ENCODE measurements at places on chromosomes 2 and 18.

DNA sequence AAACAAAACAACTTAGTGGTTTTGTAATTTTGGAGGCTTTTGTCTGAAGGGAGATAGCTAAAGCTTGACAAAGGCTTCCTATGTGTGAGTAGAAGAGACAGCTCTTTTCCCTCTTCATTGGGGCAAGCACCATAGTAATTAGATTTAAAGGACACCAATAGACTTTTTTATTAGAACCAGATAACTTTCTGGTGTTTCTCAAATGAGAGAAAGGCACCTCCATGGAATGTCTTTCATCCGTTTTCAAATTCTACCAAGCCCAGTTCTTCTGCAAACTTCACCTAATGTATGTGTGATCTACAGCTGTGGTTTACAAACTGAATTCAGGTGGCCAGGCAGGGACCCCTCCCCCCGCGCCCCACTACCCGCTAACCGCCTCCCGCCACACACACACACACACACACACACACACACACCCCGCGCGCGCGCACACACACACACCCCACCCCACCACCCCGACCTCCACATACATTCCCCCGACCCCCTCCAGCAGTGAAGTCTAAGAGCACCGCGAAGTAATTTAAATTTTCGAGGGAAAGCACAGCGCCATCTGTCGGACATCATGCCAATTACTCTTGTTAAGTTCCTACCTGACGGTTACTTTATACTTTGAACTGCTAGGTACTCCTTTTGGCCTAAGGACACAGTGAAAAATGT is 31.6 kb upstream of the PPP1R1C start:
- DNase-seq = peak; percentile 60

GRCh38 chr2:28736034-28736433 is 15.6 kb upstream of the PPP1CB start:
- no peak for DNase-seq

DNA sequence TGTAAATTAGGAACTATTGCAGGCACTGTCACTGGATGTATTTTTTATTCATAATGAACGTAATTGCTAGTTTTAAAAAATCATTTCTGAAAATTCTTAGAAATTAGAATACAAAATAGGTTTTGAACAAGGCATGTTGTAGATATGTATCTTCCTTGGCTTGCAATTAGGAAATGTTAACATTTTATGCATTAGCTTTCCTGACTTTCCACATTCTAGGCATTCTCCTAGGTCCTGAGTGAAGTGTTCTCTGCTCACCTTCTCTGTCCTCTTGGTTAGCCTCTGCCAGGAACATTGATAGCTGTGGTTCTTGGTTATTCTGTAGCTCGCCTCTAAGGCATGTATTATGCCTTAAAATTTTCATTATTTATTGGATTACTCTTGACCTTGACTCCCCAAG is 130.3 kb downstream of the FHOD3 start:
- DNase-seq = no peak

- no peak for DNase-seq
Measured at GRCh38 chr18:24975496-24976372, 376.2 kb downstream of the ZNF521 start.

- DNase-seq = no peak
Measured at GRCh38 chr18:4450065-4450658, 4.9 kb downstream of the DLGAP1 start.

GRCh38 chr2:138665937-138666336 is 114.3 kb downstream of the NXPH2 start:
- no peak for DNase-seq

DNA sequence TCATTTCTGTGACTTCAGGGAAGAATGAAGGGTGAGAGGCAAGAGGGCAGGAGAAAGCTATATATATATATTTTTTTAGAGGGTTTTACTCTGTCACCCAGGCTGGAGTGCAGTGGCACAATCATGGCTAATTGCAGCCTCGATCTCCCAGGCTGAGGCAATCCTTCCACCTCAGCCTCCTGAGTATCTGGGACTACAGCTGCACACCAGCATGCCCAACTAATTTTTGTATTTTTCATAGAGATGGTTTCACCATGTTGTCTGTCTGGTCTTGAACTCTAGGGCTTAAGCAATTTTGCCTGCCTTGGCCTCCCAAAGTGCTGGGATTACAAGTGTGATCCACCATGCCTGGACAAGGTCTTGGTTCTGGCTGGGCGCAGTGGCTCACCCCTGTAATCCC is 3.4 kb downstream of the ATIC start:
- no peak for DNase-seq

GRCh38 chr2:26848336-26849055 is 564 bp downstream of the DPYSL5 start:
- peak; percentile 17 for DNase-seq

DNA sequence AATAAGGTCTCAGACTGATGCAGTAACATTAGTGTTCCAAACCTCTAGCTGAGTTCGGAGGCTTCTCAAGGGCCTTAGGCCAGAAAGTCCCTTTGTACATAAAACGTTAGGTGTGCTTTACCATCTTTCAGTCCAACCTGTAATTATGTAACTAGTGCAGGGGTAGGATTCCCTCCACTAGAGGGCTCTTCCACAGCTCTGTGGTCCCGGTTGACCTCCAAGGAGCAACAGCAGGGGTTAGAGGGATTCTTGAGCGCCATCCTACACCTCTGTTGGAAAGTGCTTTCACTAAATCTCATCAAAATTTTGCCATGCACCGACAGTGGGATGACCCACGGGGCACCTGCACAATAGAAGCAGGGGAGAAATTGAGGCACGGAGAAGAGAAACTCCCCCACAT is 155.8 kb upstream of the LRP1B start:
- DNase-seq = no peak

DNA sequence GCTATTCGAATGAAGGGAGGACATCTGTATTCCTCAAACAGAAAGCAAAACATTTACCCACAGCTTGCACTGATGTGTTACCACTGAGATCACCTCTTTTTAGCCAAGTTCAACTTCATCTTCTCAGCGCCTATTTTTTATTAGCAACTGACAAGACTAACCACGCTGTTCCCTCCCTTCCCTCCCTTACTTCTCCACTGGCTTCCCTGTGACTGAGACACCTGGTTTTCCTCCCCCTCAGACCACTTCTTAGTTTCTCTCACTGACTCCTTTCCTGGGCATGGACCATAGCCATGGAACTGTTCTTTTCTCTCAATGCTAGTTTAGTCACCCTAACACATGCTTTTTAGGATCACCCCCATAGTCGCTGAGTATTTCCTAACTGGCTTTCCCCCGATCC is 3.3 kb downstream of the L3MBTL4 start:
- no peak for DNase-seq

DNA sequence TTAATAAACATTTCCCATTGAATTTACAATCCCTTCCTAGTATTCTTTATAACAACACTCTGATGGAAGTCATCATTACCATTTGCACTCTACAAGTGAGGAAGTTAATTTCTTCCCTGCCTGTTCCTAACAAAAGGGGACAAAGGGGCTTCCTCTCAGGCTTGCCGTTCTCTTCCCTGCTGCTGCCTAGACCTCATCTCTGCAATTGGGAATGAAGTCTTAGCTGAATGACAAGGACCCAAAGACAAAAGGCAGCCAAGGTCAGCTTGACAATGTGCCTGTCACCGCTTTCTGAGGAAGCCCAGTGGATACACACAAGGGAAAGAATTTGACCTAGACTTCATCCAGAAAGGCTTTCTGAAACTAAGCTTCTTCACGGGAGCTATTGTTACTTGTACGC is 416.4 kb downstream of the CMPK2 start:
- DNase-seq = no peak

- no peak for DNase-seq
Measured at GRCh38 chr2:152740743-152741328, 22.4 kb downstream of the ARL6IP6 start.

DNA sequence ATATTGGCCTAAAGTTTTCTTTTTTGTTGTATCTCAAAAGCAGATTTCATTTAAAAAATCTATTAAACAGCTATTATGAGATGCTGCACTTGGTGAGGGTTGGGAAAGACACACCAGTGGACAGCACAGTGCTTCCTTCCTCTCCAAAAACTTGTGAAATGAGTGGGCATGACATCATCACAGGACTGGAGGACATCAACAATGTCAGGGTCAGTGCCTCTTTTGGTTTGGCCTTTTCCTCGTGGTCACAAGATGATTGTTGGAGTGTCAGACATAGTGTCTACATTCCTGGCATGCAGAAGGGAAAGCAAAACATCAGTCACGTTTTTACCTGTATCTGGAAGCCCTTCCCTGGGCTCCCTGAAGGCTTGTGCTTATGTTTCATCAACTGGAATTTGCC is 49.6 kb downstream of the IL1R2 start:
- no peak for DNase-seq

DNA sequence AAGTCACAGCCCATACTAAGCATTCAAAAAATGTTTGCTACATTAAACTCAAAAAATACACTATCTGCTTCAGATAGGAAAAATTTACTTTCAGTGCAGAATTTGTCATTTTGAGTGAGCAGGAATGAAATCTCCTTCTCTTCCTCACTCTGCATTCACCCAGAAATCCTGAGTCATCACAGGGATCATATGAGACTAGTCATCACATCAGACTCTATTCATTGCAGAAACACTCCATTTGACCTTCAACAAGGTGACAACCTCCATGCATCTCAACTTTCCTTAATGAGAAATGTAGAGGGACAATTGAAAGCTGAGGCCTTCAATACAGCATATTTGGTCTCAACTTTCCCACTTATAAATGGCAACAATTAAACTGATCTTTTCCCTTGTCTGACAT is 130.4 kb upstream of the CYP26B1 start:
- no peak for DNase-seq

- DNase-seq = no peak
Measured at GRCh38 chr18:3494245-3494526, 44.2 kb downstream of the TGIF1 start.

- no peak for DNase-seq
Measured at GRCh38 chr2:238281826-238282480, 6.5 kb downstream of the PER2 start.

DNA sequence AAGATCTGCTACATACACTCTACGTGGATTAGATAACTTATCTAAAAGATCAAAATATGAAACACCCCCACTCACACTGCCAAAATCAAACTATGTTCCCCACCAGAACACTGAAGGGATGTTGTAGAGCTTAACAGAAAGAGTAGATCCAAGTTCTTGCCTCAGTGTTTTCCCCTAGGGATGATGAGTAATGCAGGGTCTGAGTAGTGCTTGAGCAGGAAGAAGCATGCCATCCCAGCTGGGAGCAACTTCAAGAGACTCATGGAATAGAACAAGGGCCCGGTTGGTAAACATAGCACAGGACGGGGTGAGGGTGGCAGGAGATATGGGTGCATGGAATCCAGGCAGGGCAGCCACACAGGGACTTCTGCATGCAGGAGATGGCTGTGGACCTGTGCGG is 74.3 kb downstream of the SNTG2 start:
- DNase-seq = no peak

DNA sequence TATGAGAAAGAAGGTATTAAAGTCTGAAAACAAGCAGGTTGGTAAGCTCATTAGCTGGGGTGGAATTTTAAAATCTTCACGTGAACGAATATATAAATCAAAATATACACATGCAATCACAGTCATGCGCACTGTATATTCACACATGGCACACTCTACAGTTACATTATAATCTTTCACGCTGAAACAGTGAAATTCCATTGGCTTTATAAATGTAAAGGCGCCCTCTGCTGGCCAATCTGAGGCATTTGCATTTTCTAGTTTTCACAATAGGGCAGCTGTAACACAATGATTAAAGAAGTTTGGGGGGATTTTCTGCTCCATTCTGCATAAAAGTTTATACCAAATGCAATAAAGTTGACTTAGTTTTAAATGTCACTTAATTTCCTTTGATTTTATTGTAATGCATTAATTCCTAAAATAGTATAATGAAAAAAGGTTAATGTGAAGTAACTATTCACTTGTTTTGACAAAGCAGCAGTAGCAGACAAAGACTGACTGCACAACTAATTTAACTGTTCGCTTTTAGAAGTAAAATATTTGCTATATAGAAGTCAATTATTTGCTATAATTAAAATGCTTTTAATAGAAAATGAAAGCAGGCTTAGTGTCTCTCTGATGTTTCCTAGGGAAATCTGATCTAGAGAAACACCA is 17.2 kb downstream of the IFIH1 start:
- DNase-seq = peak; percentile 54

DNA sequence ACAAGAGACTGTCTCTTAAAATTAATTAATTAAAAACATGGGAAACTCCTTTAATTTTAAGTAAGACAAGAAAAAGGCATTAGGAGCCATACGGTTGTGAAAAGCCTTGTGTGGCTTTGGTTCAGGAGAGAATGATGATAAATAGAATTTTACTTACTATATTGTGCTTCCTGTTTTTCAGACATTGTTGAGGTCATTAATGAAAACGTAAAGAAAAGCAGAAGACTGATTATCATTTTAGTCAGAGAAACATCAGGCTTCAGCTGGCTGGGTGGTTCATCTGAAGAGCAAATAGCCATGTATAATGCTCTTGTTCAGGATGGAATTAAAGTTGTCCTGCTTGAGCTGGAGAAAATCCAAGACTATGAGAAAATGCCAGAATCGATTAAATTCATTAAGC is 10.7 kb upstream of the IL1RL2 start:
- DNase-seq = no peak

- DNase-seq = no peak
Measured at GRCh38 chr2:171402906-171403580, 30.7 kb downstream of the METTL8 start.

- no peak for DNase-seq
Measured at GRCh38 chr2:66929632-66930338, 467.3 kb upstream of the ETAA1 start.

DNA sequence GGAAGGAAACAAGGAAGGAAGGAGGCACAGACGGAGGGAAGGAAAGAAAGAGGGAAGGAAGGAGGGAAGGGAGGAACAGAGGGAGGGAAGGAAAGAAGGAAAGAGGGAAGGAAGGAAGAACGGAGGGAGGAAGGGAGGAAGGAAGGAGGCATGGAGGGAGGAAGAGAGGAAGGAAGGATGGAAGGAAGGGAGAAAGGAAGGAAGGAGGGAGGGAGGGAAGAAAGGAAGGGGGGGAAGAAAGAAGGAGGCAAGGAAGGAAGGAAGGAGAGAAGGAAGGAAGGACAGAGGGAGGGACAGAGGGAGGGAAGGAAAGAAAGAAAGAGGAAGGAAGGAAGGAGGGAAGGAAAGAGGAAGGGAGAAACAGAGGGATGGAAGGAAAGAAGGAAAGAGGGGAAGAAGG is 7.6 kb upstream of the ACOXL start:
- DNase-seq = no peak

GRCh38 chr2:130949954-130950353 is 113.2 kb downstream of the ARHGEF4 start:
- DNase-seq = no peak

All from activated CD8-positive, alpha-beta memory T cell treated with anti-CD3 and anti-CD28 coated beads, Interleukin-2, amount 50 U/mL, for 4 hours (primary cell).